PC-9 (cell line): ENCODE measurements at places on chromosomes 2 and 18. TPM values are rescaled to one million over a fixed set of nuclear protein-coding genes. Genes with fewer than 3 reads are reported as not detected.

Gene RAX
- total RNA-seq = not detected in 2 replicates

Gene CIDEA
- total RNA-seq = not detected in 2 replicates

- no peak for DNase-seq
Measured at GRCh38 chr2:191333911-191334357, 88.7 kb downstream of the MYO1B start.

Gene UGT1A4
- 73.6 and 93.0 TPM in 2 replicates for total RNA-seq
